MM.1S (cell line): ENCODE measurements at places on chromosomes 2 and 18.

GRCh38 chr2:157839162-157839801 is 36.8 kb downstream of the ACVR1 start:
- DNase-seq = no peak

DNA sequence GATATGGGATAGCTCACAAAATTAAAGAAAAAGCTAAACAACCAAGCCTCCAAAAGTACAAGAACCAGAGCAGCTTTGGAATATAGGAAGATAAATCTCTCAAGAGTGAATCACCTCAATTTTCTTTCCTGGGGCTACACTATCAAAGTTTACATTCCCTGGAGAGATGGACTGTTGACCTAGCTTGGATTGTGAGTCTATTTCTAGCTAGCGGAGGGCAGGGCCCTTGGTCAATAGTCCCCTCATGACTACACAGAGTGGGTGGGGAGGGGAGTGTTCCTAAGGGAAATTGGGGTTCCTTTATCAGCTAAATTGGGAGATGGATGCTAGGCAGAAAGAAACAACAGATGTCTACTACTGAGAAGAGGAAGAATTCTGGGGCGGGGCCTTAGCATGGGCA is 29.9 kb upstream of the EIF2AK3 start:
- no peak for DNase-seq

- no peak for DNase-seq
Observed at GRCh38 chr18:2036086-2036485, 535.2 kb downstream of the METTL4 start.

DNA sequence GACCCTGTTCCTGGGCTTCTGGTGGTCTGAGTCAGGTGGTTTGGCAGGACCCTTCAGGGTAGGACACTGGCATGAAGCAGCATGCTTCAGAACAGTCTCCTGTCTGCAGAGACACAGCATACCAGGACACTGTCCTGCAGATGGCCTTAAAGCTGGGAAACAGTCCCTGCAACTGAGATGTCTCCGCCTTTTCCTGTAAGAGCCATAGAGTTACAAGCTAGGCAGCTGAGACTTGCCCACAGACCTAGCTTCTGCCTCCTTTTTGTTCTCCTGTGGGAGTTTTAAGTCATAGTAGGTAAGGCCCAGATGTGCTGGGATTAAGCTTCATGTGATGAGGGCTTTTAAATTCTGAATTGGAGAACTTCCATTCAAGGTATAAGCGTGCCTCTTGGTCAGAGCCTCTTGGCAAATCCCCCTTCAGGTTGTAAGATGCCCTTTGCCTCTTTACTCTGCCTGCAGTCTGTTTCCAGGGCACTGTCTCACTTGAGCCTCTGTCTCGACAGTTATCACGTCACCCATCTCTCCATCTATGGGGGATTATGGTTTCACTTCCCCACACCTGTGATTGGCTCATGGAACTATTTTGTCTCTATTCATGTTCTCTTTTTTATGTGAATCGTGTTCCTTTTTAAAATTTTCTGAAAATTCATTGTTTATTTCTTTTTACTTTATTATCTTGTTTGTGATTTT is 51.8 kb downstream of the COA5 start:
- no peak for DNase-seq

- DNase-seq = no peak
Observed at GRCh38 chr2:8571792-8572499, 109.9 kb upstream of the ID2 start.

DNA sequence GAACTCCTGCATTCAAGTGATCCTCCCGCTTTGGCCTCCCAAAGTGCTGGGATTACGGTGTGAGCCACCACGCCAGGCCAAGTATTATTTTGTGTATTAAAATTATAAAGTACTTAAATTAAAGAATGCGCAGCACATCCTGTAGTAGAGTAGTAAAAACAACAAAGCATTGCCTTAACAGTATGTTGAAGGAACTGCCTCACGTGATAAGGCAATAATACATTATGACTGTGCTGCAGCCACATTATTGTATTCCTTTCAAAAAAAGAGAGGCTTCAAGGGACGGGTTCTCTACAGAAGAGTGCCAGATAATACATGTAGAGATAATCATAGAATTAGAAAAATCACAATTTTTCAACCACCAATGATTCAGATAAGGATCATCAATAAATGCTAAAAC is 33.7 kb downstream of the C2orf76 start:
- no peak for DNase-seq

GRCh38 chr18:24420551-24420950 is 5.9 kb upstream of the IMPACT start:
- DNase-seq = no peak

- peak; percentile 30 for DNase-seq
Observed at GRCh38 chr2:54456612-54457322, 640 bp downstream of the SPTBN1 start.

- no peak for DNase-seq
Observed at GRCh38 chr2:33210626-33211025, 263.9 kb downstream of the LTBP1 start.

DNA sequence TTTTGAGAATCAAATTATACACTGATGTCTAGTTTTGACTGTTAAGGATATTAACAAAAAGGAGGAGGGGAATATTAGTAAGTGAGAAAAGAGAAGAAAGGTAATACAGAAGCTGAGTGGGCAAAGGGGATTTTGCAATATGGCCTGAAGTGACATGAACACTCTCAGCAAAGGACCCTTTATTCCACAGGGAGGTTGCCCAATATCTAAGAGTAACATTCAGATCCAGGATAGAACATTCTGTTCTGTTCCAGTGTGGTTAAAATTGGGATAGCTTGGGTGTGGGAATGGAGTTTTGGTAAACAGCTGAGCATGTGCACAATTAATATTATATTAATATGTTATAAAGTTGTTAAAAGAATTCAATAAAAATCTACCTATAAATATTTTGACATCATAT is 120.1 kb downstream of the ZNF385B start:
- DNase-seq = no peak

DNA sequence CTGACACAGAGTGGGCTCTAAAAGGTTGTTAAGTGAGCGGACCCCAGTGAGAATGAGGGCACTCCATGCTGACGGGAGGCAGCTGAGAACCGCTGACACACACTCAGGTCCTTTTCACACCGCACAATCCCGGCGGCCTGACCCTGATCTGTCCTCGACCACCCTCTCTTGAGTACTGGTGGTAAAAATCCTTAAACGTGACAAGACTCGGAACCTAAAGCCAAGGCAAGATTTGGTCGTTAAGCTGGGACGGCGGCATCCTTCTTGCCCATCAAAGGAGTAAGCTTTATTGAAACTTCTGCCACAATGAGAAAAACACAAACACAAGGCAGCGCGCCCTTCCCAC is 569 bp downstream of the TMX3 start:
- DNase-seq = peak; percentile 9

GRCh38 chr2:229221641-229222040 is 49.4 kb downstream of the PID1 start:
- no peak for DNase-seq

GRCh38 chr2:205646680-205647079 is 35.6 kb upstream of the NRP2 start:
- DNase-seq = no peak

DNA sequence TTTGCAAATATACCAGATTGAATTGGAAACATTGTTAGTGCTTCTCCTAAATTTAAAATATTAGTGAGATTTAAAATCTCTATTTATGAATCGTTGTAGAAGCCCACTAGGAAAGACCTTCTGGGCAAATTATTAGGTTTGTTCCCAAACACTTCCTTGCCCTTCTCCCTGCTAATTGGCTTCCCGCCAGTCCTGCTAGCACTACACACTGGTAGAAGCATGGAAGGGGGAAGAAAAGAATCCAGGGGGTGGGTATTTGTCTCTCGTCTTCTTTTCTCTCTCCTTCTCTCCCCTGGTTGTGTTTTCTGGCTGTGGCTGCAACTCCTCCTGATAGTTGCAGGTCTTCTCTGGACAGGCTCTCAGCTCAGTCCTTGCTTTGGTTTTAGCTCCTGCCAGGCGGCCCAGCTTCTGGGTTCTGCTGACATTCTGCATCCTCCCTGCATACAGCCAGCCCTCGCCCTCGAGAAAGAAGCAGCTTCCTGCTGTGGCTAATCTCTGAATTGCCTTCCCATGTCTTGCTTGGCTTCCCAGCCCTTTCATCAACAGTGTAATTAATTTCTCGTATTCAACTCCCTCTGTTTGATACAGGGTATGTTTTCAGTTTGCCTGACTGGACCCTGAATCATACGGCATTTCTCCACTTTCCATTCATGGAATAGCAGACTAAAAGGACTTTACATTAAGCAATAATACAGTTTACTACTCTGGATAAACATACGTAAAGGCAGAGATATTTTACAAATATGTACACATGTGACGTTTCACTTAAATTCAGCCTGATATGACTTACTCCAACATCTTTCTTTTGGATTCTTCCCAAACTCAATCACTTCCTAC is 6.9 kb upstream of the PARD3B start:
- no peak for DNase-seq

DNA sequence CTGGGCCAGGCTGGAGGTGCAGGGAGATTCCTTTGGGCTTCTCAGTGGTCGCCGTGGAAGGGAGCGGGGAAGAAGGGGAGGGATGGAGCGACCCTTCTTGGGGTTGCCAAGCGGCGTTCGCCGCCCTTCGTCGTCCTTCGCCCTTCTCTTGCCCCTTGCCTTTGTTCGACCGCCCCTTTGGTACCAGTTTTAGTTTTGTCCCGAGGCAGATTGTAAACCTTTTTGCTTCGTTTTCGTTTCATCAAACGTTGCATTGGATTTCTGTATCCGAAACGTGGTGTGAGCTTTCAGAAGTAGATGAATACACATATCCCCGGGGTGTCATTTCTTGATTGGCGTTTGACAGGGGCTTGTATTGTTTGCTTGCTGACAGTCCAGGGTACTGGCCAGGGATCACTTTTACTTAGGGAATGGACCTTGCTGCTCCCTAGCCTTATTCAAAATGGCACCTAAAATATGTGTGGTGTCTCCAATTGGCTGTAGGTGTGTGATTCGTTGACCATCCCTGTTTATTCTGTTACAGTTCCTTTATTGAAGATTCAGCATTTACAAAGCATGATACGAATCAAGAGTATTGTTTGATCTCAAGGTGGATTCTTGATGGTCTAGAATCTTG is 788 bp downstream of the USP14 start:
- DNase-seq = peak; percentile 39

- DNase-seq = peak; percentile 19
Observed at GRCh38 chr2:240989451-240990265, 8.8 kb upstream of the SNED1 start.

DNA sequence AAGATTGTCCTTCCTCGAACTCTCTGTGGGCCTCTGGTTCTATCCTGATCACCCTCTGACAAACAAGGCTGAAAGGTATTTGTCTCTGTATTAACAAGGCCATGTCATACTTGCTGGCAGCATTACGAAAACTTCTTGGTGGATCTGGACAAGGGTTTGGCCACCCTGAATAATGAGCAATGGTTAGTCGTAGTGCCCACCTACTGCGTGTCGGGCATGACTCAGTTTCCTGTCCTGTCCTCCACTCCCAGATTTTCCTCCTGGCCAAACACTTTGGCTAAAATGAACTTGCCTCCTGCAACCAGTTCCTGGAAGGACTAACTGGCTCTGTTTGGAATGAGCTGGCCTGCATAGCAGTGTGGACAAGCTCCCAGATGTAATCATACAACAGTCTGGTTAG is 198.5 kb upstream of the SMIM21 start:
- DNase-seq = no peak

DNA sequence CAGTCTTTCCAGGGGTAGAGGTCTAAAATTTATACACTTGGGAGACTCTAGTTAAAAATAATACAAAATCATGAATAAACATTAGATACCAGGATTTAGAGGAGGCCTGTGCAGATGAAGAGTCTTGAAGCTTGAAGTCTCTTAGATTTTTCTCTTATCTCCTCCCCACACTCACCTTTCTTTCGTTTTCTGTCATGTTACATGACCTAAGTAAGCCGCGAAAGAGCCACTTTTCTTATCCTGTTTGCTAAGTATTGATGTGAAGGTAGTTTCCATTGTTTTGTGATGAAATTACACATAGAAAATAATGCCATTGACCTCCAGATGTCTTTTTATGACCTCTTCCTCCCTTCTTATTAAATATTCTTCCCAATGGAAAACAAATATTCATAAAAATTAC is 367.8 kb downstream of the LRRTM1 start:
- no peak for DNase-seq

DNA sequence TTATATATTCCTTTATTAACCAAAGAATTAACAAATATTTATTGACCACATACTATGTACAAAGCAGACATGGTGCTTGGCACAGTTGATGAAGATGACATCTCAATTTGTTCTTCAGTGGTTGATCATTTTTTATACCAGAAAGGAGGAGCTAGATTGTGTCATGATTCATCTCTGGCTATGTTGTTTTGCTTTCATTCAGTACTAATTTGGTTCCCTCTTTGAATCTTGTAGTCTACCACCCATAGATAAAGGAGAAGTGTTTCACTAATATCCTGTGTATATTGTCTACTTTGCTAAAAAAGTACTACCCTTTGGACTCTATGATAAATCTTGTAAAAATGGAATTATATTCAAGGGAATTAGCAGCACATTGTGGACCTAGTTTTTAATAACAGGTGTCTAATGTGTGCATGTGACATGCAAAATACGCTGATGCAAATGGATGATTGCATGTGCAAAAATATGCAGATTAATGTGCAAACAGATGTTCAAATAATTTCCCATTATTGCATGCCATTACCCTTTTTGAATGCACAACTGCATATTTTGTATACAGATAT is 313.2 kb upstream of the ZEB2 start:
- DNase-seq = no peak

- no peak for DNase-seq
Observed at GRCh38 chr2:215879977-215880940, 133.1 kb downstream of the MREG start.

- peak; percentile 77 for DNase-seq
Observed at GRCh38 chr2:64192125-64192479, 47.9 kb upstream of the PELI1 start.

GRCh38 chr2:188978291-188979081 is 4.3 kb downstream of the COL3A1 start:
- DNase-seq = peak; percentile 49

DNA sequence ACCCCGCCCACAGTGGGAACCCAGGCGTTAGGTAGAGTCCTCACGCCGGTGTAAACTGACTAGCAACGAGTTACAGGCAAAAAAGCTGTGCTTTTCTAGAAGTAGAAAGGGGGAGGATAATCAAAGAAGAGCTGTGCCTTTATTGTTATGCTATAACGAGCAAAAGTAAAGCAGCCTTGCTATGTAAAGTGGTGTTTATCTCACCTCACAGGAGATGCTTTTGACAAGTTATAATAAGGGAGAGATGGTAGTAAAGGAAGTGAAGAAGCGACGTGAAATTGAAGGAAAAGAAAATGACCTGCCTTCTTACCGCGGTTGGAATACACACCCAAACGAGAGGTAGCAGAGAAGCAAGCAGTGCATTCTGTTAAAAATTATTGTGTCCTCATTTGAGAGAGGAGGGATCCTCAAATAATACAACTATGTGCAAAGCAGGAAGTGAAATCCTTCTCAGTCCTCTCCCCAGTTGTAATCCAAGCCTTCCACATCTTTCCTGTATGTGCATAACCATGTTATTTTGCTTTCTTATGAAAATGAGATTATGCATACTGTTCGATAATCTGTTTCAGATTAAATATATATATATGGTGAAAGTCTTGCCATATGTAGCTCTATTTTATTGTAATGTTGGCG is 962 bp downstream of the TANK start:
- DNase-seq = peak; percentile 34
